ENCODE measurements at places on chromosomes 13 and 19. TPM values are rescaled to one million over a fixed set of nuclear protein-coding genes. Genes with fewer than 3 reads are reported as not detected.

GRCh38 chr19:30144242-30144758, 202.3 kb downstream of the URI1 start:
- no peak for DNase-seq

- DNase-seq = no peak
These were observed 41.5 kb downstream of the NFIC start for GRCh38 chr19:3407556-3408516.

DNA sequence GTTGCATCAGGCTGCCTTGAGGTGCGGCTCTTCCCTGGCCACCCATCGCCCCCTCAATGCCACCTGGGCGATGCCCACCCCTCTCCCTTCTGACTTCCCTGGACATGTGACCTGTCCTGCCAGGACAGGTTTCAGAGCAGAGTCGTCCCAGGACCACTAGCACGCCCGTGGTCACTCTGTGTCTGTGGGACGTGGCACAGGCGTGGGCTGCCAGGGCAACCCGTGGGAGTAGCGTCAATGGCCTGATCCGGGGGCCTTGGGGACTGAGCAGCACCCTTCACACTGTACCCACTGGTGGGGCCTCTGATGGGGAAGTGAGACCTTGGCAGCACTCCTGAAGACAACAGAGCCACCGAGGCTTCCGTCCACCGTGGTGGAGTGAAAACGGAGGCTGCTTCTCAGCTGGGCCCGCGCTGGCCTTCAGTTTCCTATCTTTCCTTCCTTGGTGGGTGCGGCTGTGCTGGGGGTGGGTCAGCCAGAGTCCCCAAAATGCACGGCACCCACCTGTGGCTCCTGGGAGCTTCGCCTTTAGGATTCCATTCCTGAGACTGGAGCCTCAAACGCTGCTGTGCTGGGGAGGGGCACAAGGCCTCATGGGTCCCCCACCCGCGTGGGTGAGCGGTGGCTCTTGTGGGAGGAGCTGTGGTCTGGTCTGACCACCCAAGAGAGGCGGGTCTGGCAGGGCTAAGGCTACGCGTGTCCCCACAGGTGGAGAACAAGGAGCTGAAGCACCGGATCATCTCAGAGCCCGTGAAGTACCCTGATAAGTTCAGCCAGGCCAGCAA, 26.7 kb upstream of the TMEM255B start:
- no peak for DNase-seq

The SGCG gene
- total RNA-seq = not detected
